ENCODE measurements at places on chromosomes 11 and 22.

DNA sequence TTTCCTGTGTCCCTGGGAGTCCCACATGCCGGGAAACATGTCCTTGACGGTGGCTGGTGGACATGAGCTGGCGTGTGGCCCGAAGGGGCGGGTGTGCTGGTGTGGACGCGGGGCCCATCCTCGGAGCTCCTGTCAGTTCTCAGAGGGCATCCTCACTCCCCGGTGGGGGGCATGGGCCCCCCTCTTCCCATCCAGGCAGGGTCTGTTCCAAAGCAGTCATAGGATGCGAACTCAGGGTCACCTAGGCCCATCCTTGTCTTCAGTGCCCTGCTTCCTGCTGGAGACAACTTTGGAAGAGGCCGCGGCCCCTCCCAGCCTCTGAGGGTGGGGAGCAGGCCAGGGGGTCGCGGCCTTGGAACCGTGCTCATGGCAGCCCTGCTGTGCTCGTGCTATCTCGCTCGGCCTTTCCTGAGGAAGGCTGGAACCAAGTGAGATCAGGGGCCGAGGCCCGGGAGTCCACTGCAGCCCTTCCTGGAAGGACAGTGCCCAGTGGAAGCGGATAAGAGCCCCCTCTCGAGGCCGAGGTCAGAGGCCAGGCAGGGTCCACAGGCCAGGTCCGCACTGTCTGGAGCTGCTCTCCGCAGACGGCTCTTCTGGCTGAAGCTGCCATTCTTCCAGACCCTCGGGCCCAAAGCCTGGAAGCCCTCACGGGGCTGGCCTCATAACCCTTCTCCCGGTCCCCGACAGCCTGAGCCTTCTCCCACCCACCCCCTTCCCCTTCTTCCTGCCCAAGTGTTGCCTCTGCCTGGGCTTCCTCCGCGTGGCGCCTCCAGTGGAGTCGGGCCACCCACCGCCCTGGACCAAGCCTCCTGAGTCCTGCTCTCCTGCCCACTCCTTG, 8.7 kb downstream of the GRK2 start:
- DNase-seq, result peak; percentile 71

- no peak for DNase-seq
Observed at GRCh38 chr11:128830290-128831173, 36.6 kb downstream of the KCNJ1 start.

- no peak for DNase-seq
Observed at GRCh38 chr22:30392661-30393321, 4.0 kb upstream of the SEC14L2 start.

- DNase-seq, result no peak
Observed at GRCh38 chr11:12187399-12187798, 77.0 kb downstream of the MICAL2 start.

DNA sequence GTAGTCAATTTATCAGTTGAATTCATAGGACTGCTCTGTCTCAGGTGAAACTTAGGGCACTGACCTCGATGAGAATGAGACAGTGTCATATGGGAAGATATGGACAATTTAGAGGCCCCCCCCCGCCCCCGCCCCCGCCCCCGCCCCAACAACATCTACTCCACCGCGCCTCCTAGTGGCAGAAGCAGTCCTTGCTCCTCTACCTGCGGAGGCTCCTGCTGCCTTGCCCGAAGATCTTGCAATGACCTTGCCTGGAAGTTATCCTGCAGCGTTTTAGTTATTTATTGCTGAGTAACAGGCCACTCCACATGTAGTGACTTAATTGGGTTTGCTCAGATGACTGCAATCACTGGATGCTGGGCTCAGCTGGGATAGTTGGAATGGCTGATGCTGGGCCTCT, 15.2 kb downstream of the SERPINH1 start:
- no peak for DNase-seq

All from tibial artery (tissue), 4 donors.